ENCODE measurements at places on chromosomes 6 and 20. TPM values are rescaled to one million over a fixed set of nuclear protein-coding genes. Genes with fewer than 3 reads are reported as not detected.

CST9 gene
- not detected for total RNA-seq

NNAT gene
- 43.1 TPM for total RNA-seq

DNA sequence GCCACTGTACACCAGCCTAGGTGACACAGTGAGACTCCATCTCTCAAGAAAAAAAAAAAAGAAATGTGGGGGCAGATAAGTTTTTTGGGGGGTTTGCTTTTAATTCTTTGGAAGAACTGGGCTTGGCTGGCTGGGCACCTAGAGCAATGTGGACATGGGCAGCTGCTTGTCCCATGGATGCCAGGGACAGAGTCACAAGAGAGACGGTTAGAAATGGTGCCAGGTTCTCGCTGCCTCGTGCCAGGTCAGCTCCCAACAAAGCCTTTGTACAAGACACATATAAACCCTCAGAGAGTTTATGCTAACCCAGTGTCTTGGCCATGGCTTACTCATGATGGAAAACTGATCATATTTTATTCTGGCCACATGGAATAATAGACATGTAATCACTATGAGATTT, 76.2 kb upstream of the ESR1 start:
- no peak for DNase-seq

GRCh38 chr6:160069459-160069858, 52.2 kb upstream of the SLC22A1 start:
- no peak for DNase-seq

DNA sequence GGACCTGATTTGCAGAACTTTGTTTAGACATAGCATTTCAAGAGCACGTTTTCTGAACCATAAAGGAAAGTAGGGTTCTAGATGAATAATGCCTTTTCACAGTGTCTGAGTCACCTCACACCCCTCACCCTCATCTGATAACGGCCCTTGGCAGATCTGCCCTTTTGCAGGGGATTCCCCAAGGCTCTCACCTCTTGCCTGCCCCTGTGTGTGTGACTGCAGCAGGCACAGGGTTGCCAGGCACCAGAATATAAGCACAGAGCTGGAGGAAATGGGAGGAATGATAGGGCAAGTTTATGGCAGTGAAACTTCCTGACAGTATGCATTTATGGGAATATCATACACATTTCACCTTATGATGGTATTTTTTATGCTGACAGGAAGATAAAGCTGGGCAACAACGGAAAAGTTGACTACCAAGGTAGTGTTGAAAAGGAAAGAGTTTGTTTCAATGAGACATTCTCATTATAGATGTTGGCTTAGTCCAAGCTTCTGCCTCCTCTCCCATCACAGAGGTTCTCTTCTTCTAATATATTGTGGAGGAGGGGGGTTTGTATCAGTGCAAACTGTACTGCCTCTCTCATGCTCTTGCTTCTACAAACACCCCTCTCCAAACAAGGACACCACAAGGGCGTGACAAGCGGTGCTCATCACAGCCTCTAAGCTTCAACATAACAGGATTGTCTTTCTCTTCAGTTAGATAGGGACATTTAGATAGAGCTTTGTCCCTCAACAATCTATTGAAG, 101.5 kb upstream of the BACH2 start:
- DNase-seq, result no peak

DNA sequence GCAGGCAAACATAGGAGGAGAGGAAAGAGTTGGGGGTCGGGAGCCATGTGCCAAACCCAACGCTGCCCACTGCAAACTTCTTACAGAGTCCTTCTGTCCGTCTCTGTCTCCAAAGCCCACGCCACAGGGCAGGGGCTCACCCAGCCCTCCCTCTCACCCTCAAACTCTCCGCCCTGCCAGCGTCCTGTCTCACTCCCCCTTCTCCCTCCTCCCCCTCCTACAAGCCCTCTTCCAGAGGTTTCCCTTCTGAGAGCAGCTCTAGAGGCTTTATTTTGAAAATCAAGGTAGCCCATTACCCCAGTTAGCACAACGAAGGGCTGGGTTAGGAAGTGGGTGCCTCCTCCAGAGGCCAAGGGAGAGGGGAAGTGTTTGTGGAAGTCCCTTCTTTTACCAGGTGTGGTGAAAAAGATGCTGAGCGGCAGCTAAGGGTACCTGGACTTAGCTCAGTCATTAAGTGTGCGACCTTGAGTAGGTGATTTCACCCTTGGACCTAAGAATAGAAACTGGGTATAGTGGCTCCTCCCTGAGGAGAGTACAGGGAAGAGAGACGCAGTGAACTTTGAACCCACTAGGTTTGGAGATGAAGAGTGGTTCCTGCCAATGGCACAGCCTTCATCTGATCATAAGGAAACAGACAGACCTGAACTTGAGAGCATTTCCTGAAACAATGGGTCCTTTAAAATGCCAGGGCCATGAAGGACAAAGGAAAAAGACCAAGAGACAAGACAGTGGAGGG, 123.8 kb downstream of the BANF2 start:
- no peak for DNase-seq

- no peak for DNase-seq
Measured at GRCh38 chr6:6891949-6892461, 215.8 kb upstream of the RREB1 start.

DNA sequence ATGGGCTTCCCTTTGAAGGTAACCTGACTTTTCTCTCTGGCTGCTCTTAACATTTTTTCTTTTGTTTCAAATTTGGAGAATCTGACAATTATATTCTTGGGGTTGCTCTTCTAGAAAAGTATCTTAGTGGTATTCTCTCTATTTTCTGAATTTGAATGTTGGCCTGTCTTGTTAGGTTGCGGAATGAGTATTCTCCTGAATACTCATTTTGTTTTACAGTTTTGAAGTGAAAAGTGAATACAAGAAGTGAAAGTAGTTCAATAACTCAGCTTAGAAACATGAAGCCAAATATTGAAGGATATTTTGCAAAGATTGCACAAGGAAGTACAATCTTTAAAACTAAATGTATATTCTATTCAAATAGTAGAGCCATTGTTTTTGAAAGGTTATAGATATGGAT, 120.2 kb upstream of the MAP3K4 start:
- DNase-seq, result no peak

- DNase-seq, result no peak
Measured at GRCh38 chr20:14956026-14956425, 618.6 kb upstream of the FLRT3 start.

DNA sequence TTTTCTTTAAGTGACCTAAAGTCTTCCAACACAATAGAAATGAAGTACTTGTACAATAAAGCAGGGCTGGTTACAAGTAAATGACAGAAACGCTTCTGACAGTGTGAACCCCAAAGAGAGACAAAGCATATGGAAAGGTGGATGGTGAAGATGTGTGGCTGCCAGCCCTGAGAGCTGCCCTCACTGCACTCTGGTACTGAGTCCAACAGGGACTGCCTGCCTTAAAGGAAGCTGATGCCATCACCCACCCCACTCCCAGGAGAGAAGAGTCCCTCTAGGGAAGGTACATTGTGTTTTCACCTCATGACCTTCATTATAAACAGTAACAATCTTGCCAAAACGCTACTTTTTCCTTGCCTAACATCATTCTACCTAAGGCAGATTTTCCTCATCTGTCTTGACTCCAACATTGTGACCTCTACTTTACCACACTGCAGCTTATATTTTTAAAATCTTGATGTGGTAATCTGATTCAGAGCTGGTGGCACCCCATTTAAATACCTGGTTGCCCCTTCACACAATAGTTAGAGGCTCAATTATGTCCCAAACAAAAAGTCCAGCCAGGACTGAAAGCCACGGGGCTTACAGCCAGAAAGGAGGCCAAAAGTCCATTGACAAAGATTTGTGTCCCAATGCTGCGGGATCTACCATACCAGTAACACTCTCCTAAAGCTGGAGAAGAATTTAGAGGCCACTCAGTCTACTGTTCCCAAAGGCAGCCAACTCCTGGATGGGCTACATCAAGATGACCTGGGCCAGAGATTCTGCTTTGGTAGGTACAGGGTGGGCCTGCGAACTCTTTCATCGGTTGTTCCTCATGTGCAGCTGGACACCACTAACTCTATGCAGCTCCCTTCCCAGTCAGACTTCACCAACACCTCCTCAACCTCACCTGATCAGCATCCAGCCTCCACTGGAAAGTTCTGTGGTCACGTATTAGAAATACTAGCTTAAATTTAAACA, 4.4 kb downstream of the APMAP start:
- peak; percentile 10 for DNase-seq
